ENCODE measurements at places on chromosomes 12 and 14.

DNA sequence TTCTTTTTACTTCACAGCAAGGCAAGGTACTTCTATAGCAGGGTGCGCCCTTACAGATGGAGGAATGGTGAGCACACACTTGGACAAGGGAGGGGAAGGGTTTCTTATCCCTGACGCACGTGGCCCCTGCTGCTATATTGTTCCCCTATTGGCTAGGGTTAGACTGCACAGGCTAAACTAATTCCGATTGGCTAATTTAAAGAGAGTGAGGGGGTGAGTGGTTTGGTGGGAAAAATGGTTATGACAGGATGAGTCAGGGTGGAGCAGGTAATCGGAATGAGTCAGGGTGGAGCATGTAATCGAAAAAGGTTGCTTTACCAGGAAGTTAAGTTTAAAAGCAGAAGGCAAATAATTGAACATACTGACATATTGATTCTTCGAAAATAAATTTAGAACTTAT lies 23.7 kb upstream of the RAB21 start:
- DNase-seq, result no peak

GRCh38 chr12:127133675-127134335 lies 1133.2 kb upstream of the TMEM132C start:
- DNase-seq, result no peak

GRCh38 chr14:64992328-64992885 lies 5.7 kb downstream of the FNTB start:
- DNase-seq, result no peak

- no peak for DNase-seq
Measured at GRCh38 chr14:99809859-99810558, 16.8 kb downstream of the EML1 start.
